Effector CD8-positive, alpha-beta T cell (primary cell): ENCODE measurements at places on chromosomes 7 and 10.

GRCh38 chr10:7512487-7512886 is 101.7 kb upstream of the SFMBT2 start:
- no peak for DNase-seq

GRCh38 chr7:30862995-30863705 is 48.5 kb upstream of the AQP1 start:
- DNase-seq: no peak

DNA sequence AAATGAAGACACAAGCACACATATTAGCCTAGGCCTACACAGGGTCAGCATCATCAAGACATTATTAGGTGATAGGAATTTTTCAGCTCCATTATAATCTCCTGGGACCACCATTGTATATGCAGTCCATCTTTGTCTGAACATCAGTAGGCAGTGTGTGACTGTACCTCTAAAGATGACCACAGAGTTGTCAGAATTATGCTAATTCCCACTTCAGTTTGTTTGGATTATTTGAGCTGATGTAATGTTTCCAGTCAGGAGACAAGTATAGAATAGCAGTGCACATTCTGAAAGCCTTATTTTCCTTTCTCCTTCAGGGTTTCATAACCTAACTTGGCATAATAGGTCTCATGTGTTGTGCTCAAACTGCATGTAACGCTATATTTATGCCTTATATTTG is 306.4 kb downstream of the NXPH1 start:
- DNase-seq: no peak

DNA sequence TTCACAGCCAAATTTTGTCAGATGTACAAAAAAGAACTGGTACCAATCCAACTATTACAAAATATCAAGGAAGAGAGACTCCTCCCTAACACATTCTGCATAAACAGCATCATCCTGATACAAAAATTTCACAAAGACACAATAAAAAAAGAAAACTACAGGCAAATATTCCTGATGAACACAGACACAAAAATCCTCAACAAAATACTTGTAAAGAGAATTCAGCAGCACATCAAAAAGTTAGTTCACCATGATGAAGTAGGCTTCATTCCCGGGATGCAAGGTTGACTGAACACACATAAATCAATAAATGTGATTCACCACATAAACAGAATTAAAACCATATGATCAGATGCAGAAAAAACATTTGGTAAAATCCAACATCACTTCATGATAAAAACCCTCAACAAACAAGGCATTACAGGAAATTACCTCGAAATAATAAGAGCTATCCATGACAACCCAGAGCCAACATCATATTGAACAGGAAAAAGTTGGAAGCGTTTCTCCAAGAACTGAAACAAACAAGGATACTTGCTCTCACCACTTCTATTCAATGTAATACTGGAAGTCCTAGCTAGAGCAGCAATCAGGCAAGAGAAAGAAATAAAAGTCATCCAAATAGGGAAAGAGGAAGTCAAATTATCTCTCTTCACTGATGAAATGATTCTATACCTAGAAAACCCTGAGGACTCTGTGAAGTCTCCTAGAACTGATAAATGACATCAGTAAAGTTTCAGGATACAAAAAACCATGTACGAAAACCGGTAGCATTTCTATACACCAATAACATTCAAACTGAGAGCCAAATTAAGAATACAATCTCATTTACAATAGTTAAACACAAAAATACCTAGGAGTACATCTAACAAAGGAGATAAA is 223.1 kb downstream of the REEP3 start:
- no peak for DNase-seq

DNA sequence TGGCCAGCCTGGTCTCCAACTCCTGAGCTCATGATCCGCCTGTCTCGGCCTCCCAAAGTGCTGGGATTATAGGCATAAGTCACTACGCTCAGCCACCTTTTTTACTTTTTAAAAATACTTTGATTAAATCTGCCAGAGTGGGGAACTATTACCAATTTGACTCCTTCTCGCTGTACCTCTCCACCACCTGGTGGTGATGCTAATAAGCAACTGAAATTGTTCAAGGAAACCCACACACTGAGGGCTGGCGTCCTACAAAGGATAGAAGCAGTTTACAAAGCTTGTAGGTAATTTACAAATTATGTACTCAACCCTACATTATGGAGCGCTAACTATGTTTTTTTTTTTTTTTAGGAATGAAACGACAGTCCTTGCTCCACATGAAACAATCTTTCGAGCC is 111.1 kb downstream of the CPED1 start:
- DNase-seq: no peak

DNA sequence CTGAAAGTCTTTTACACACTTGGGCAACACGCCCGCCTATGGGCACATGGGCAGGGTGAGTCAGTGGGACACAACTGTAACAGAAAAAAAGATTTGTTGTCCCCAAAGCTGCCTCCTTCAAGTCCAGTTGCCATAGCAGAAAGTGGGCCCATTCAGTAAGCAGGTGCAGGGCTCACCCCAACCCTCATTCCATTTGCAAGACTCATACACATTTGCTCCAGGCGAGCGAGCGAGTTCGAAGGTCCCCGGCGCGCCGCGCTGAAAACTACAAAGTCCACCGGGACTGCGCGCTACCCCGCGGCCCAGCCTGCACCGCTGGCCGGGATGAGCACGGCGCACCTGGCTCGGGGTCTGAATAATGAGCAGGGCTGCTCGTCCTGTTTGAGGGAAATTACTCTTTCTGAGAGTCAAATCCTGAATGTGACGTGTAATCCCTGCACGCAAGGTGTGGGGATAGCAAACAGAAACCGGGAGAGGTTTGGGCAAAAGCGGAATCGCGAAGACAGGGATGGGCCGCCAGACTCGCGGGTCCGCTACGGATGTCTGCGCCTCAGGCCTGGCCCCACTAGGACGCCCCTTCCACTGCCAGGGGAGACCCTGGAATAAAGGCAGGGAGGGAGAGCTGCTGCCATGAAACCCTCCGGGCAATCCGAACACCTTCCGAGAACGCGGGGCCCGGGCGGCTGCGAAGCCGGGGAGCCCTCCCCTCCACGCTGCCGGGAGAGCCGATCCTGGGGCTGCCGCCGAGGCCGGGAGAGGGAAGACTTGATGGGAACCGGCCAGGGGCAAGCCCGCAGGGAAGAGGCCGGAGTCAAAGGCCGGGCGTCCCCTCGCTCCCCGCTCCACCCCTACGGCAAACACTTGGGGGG is 982 bp downstream of the COBL start:
- no peak for DNase-seq

GRCh38 chr7:87413951-87414793 is 61.3 kb downstream of the ABCB4 start:
- DNase-seq: no peak

- no peak for DNase-seq
Measured at GRCh38 chr7:43926798-43927123, 525 bp downstream of the UBE2D4 start.

DNA sequence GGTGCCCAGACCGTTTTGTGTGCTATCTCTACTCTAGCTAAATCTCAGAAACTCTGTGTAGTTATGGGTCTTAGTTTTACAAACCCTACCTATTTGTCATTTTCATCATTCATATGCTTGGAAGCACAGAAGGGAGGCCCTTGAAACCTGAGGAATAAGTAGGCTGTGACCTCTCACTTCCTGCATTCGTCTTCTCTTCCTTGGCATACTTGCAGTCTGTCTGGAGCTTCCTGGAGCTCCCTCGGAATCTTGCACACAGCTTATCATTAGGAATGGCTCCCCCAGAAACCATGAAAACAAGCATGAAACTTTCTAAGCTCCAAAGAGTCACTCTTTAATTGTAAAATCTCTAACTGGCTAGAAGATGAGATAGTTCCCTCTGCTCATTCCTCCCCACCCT is 376.9 kb upstream of the MYO3A start:
- DNase-seq: no peak

DNA sequence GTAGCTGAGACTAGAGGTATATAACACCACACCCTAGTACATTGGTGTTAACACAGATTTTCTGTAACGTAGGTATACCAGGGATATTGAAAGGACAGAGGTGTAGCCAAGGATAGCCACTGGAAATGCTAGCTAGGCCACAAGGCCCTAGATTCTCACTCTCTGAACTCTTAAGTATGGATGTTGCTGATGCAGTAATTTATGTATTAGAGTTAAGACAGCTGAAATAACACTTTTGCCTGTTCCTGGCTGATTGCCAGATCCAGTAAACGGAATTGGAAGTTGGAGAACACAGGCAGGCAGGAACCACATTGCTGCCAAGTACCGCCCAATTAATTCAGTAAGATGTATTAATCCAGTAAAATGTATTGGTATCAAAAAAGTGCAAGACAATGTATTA is 1.8 kb downstream of the CALU start:
- no peak for DNase-seq

DNA sequence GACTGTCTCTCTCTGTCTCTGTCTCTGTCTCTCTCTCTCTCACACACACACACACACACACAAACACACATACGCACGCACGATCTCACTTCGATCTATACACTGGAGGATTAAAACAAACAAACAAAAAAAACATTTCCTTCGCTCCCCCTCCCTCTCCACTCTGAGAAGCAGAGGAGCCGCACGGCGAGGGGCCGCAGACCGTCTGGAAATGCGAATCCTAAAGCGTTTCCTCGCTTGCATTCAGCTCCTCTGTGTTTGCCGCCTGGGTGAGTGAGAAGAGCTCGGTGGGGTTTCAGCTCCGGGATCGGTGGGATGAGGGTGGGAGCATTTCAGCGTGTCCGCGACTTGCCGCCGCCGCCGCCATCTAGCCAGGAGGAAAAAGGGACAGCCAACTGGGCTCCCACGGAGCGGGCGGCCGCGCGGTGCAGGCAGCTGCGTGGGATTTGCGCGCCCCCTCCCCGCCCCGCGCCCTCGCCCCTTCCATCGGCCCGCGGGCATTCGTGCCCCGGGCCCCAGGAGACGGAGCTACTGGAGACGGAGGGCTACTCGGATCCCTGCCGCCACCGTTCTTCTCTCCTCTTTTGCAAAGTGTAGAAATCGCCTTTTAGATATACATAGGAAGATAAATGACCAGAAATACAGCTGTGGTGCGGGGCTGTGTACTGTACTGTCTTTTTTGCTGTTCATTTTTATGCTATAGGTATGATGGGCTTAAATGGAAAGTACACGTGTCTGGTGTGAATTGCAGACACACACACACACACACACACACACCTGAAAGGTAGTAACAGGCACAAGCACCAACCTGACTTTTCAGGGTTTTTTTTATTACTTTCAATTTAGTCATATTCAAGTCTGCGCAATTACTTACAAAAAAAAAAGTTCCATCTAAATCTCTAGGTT is 581 bp downstream of the PTPRZ1 start:
- DNase-seq: no peak

- DNase-seq: no peak
Measured at GRCh38 chr7:43876241-43876640, 6.9 kb upstream of the MRPS24 start.

DNA sequence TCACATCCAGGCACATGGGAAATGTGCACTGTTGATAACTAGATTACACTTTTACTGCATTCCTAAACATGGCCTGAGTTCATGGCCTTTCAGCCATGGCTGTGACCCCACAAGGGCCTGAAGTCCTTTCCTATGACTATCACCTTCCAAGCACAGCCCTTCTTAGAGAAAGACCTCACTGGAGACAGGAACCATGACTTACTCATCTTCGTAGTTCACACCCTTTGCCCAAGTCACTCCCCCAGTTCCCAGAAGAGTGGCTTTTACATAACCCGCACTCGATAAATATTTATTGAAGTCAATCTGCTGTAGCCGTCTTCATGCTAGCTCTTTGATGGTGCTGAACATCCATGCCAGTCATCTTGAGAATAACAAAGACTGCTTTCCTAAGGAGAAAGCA is 632.5 kb upstream of the NRP1 start:
- no peak for DNase-seq

GRCh38 chr7:34057956-34058355 is 152.6 kb downstream of the BMPER start:
- no peak for DNase-seq

- DNase-seq: no peak
Measured at GRCh38 chr10:109894516-109894915, 28.8 kb downstream of the XPNPEP1 start.

DNA sequence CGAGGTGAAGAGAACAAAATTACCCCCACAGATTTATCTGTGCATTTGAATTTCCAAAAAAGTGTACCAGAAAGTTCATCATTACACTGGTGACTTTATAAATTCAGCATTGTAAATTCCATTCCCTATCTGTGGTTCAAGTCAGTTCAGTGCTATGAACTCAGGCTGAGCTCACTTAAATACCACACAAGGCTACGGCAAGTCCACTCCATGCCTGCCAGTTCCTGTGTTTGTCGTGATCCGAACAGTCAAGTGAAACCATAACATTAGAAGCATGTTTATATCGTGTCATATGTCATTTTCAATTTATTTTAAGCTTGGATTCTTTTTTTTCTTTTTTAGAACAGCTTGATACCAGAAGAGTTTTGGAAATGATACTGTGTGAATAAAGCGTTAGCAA is 14.8 kb downstream of the MBL2 start:
- no peak for DNase-seq

GRCh38 chr7:92489634-92490033 is 11.9 kb upstream of the ERVW-1 start:
- no peak for DNase-seq

- no peak for DNase-seq
Measured at GRCh38 chr10:15516256-15517085, 145.4 kb upstream of the FAM171A1 start.

DNA sequence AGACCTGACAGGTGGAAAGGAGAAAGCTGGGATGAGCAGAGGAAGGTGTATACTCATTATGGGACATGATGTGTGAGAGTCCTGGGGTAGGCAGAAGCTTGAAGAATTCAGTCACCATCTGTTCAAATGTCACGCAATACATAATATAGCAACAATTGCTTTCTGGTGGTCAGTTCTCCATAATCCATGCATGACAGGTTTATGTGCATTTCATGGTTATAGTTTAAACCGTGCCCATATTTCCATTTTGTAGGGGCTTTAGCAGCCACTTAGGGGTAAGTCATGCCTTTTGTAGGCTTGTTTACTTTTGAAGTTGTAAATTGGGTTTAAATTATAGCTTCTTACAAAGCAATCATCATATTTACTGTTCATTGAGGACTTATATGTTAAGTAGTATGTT is 158.8 kb downstream of the NXPH1 start:
- no peak for DNase-seq

GRCh38 chr7:106957766-106958165 is 86.7 kb upstream of the PRKAR2B start:
- DNase-seq: no peak

GRCh38 chr7:105364684-105365083 is 24.0 kb downstream of the SRPK2 start:
- DNase-seq: no peak

DNA sequence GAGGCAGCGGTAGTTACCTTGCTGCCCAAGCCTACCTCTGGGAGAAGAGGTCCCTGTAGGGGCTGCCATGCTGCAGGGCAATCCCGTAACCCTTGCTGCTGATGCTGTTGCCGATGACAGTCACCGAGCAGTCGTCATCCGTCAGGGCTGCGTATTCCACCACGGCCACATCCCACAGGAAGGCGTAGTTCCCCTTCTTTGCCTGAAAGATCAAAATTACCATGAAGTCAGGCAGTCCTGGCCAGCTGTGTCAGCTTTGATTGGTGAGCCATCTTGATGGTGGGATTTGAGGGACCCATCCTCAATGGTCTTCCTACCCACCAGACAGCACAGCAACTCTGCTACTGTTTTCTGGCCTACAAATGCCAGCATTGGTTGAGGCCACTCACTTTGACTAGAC is 746.8 kb downstream of the GRID1 start:
- no peak for DNase-seq
